Naive thymus-derived CD8-positive, alpha-beta T cell (primary cell): ENCODE measurements at places on chromosomes 16 and 17.

- DNase-seq = peak; percentile 80
These were observed 29.9 kb downstream of the DYNLL2 start for GRCh38 chr17:58112970-58113631.

- no peak for DNase-seq
These were observed 9.2 kb downstream of the C1QTNF1 start for GRCh38 chr17:79033046-79033616.

GRCh38 chr16:4938683-4939030 is 1.7 kb upstream of the PPL start:
- DNase-seq = no peak

DNA sequence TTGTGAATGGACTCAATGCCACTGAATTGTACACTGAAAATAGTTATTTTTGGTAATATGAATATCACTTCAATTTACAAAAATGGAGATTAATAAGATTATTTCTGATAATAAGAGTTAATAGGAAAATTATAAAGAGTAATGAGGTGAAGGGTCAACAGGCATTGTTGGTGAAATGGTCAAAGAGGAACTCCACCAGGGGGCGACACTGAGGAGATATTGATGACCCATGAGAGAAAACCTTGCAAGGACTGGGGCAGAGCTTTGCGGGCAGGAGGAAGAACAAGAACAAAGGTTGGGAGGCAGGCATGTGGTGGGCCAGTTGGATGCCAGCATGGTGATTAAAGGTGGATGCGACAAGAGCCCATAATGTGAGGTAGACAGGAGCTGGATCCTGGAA is 74.0 kb upstream of the XYLT1 start:
- DNase-seq = no peak

DNA sequence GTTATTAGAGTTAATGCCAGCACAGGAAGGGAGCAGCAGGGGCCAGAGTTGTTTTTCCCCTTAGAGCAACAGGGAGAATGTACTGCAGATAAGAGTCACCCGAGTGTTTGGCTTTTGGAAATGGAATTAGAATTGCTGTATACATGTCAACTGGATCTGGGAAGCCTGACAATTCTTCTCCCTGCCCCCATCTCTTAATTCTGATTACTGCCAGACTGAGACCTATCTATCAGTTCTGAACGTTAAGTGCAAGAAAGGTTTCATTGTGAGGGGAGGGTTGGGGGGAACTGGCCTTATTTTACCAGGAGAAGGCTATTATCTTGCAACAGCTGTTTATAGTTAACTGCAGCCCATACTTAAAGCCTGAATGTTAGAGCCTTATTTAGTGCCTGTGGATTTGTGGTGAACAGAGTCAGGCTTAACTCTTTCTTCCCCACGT is 424.5 kb upstream of the CDH11 start:
- DNase-seq = no peak

GRCh38 chr16:8885674-8886592 is 3.8 kb downstream of the LITAFD start:
- DNase-seq = no peak

- DNase-seq = no peak
These were observed 63.4 kb downstream of the SMURF2 start for GRCh38 chr17:64598672-64599071.

DNA sequence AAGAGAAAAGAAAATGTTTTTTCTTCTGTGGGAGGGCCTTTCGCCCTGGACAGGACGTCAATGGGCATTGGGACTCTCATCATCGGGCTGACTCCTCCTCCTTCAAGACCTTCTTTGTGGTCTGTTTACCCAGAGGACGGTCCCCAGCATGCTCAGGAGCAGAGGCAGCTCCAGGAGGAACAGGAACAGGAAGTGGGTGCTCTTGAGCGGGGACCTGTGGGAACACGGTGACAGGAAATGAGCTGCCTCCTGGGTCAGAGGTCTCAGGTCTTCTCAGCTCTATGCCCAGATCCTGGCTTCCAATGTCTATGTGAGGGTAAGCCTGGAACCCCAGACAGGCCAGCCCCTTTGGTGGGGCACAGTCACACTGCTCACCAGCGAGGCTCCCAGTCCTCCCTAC is 12.2 kb downstream of the CD300LD start:
- no peak for DNase-seq

- DNase-seq = no peak
These were observed 13.7 kb upstream of the OSGIN1 start for GRCh38 chr16:83939266-83939855.

- DNase-seq = no peak
These were observed 4.9 kb upstream of the RBL2 start for GRCh38 chr16:53429221-53429943.

DNA sequence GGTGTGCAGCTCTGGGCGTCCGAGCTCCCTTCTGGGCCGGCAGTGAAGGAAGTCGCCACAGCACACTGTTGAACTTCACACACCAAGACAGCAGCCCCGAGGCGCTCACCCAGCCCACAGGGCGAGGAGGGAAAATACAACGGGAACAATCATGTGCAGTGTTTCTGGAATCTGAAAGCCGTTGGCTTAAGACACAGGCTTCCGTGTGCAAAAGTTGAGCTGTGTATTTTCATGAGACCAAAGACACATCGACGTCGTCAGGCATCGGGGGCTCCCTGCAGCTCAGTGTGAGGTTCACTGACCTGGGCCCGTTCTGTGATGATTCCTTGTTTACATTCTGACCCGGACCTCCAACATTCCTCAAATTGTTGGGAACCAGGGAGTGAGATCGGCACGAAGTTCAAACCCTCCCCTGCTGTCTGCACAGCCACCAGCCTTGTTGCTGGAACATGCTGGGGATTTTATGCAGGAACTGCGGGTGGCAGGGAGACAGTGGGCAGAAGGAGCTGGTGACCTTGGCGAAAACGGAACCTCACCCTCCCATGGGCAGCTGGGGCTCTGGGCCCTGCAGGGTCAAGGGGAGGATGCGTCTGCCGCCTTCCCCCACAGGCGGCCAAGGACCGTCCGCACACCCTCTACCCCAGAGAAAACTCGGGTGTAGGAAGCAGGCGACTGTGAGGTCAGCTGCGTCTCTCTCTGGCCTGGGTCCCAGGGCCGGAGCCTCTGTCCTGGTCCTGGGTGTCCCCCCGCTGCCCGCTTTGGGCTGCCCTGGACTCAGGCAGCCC is 72.2 kb downstream of the METRNL start:
- DNase-seq = no peak

- DNase-seq = no peak
These were observed 1.7 kb downstream of the WBP2 start for GRCh38 chr17:75853433-75853832.

DNA sequence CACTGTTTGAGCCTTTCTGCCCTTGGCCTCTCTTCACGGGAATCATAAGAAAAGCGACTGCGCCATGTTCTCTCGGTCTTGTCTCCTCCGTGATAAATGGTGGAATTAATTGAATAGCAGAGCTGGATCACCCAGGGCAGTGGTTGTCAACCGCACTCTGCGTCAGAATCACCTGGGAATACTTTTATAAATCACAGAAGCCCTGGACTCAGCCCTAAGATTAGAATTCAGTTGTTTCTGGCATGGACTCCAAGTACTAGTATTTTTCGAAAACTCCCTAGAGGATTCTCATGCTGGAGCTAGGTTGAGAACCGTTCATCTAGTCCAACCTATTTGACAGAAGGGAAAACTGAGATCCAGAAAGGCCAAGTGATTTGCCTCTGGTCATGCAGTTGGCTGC is 64.1 kb downstream of the SPACA3 start:
- no peak for DNase-seq

- DNase-seq = no peak
These were observed 431.9 kb downstream of the SHISA9 start for GRCh38 chr16:13333336-13333735.

- no peak for DNase-seq
These were observed 152.2 kb downstream of the SNX11 start for GRCh38 chr17:48259694-48260291.

DNA sequence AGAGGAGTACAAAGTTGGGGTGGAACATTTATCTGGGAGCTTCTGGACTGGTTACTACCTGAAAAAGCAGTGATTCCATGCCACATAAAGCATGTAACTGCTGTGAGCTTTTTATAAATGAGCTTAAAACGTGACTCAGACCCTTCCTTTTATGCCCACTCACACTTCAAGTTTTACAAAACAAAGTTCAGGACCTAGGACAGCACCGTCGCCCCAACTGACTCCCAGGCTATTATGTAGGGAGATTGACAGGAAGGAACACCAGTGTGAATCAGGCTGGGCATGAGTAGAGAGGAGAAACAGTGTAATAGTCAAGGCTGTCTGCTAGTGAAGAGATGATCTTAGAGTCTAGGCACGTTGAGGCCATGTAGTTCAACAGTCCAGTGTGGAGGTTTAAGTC is 91.6 kb upstream of the DNAH9 start:
- no peak for DNase-seq

DNA sequence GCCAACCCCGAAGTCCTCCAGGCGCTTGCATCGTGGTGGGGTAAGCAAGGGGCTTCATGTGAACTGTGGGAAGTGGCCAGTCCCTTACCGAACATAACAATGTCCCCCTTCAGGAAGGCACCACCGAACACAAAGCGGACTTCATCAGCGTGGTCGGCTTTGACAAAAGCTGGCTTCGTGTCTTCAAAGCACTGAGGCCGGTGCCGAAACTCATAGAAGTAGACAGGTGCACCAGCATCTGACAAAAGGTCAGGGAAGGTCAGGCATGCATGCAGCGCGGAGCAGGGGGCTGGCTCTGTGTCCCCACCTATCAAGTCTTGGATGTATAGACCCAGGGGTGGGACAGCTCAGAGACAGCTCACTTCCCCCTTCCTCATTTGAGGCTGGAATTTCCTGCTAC is 16.6 kb upstream of the CES1 start:
- DNase-seq = no peak

GRCh38 chr17:72350073-72350472 is 229.3 kb downstream of the SOX9 start:
- DNase-seq = no peak

GRCh38 chr17:48873209-48873608 is 19.4 kb upstream of the ATP5MC1 start:
- DNase-seq = no peak

GRCh38 chr17:57624386-57624785 is 120.7 kb downstream of the CCDC182 start:
- DNase-seq = no peak

DNA sequence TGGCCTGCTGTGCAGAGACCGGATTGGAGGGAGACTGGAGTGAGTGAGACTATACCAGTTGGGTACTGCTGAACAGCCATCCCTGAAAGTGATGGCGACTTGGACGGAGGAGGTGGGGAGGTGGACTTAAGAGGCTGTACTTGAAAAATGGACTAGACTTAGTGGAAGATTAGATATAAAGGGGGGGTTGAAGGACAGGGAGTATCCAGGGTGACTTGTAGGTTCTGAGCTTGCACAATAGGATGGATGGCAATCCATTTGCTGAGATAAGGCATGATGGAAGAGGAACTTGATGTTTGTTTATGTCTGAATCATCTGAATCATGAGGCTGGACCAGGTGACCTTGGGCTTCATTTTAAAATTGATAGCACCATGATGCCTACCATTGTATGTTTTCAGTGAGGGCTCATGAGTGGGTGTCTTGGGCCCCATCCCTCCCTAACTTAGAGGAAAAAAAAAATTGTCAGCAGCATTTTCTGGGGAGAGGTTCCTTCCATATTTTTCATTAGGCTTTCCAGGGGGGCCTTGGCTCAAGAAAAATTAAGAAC is 41.2 kb downstream of the PRKCA start:
- no peak for DNase-seq

DNA sequence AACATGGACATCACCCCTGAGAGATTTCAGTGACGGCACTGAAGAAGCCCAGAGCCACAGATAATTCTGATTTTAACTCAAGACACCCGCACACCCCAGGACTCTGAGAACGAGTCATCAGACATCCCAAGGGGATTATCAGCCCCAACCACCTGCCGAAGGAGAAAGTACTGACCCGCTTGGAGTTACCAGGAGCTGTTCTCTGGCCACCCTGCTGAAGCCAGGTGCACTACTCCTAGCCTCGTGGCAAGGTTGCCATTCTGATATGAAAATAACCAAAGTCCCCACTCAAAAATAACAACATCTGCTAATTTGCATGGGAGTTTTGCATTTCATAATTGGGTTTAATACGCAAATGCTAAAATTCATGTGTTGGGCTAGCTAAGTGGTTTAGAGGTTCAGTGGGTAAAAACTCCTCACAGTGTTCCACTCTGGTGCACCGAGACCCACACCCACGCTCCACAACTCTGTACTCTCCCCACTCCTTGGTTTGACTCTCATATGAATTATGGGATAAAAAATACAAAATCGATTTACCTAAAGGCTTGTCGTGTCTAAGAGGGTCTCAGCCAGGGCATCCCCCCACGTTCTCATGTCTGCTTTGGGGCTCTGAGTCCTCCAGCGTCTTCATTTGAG is 143.0 kb upstream of the NOL11 start:
- DNase-seq = no peak

DNA sequence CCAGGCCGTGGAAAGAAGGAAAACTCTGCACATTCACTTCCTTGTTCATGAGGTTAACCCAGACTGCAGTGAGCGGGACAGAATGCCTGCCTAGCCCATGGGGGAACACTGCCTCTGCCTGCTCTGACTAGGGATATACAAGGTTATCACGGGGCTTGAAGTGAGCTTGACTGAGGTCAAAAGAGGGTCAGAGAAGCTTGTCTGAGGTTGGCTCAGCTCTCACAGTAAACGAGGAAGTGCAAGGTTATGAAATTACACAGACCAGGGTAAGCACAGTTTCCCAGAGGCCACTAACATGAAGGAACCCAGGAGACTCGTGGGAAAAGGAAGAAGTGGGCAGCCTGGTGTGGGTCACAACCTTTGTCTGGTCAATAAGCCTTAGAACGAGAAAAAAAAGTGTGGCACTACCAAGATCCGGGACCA is 28.7 kb downstream of the HIC1 start:
- DNase-seq = no peak

DNA sequence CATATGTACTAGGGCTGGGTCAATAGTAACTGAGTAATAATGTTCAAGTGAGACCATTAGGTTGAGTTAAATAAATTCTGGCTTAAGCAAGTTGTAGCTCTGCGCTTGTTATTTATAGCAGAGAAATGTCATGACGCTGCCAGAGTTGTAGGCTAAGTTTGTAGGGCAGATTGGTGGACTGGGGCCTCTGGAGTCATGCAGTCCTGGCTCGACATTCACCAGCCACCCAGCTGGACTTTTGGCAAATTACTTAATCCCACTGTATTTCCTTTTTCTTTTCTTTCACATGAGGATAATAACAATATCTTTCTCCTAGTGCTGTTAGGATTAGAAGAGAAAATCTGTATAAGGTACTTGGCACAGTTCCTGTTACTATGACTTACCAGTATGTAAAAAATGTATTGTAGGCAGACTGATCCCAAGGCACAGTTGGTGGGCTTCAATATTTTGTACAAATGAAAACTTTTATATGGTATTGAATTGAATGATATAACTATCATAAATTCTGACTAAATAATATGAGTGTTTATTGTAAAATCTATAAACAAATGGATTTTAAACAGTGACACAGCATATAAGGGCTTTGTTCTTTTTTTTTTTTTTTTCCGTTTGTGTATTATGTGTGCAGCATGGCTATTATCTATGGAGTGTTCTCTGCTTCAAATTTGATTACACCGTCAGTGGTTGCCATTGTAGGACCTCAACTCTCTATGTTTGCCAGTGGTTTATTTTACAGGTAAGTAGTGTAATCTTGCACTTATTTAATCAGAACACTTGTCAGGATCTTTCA is 2.6 kb downstream of the MFSD11 start:
- DNase-seq = no peak

GRCh38 chr16:23026784-23027362 is 122.4 kb downstream of the USP31 start:
- no peak for DNase-seq

- no peak for DNase-seq
These were observed 24.6 kb upstream of the FMNL1 start for GRCh38 chr17:45197108-45197507.
